ENCODE measurements at places on chromosomes 5 and 9. TPM values are rescaled to one million over a fixed set of nuclear protein-coding genes. Genes with fewer than 3 reads are reported as not detected.

Gene GABRA6
- not detected for polyA plus RNA-seq

Gene RASA1
- polyA plus RNA-seq = 8.0 TPM

Gene KIF4B
- polyA plus RNA-seq = not detected

Gene NKD2
- polyA plus RNA-seq = not detected

Gene EQTN
- not detected for polyA plus RNA-seq

Gene TCOF1
- polyA plus RNA-seq = 5.6 TPM

Gene SNCAIP
- polyA plus RNA-seq = not detected

DNA sequence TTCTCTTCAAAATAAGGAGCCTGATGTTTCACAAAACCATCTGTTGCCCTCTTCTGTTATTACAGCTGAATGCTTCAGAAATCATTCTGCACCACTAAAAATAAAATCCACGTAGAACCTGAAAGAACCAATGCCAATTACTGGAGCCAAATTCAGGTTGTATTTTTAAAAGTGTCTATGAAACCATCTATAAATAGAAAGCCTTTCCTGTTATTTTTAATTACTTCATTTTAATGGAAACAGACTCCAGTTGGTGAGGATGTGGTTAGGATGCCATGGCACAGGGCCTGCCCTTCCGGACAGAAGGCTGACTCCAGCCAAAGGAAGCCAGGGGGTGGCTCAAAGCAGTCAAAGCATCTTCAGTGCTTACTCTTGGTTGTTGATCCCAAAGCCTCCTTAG, 119.8 kb downstream of the TENT4A start:
- peak; percentile 68 for DNase-seq

GRCh38 chr5:168935183-168935582, 356.0 kb upstream of the PANK3 start:
- no peak for DNase-seq

GRCh38 chr9:106228861-106229260, 534.5 kb downstream of the TMEM38B start:
- no peak for DNase-seq

DNA sequence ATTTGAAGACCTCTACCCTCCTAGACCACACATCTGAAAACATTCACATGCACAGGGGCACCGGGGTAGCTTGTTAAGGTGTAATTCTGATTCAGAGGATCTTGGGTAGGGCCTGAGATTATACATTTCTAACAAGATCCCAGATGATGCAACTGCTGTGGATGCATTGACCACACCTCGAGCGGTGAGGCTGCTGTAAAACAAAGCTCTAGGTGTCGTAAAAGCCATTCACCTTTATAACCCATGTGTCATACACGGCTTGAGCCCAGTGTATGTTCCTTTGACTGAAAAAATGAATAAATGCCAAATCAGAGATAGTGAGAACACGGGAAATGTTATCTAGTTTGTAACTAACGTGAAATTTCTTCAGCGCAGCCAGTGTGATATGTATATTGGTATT, 1578.2 kb upstream of the WWC1 start:
- DNase-seq = no peak

- no peak for DNase-seq
These were observed 194.8 kb upstream of the SLC30A5 start for GRCh38 chr5:68898951-68899471.

DNA sequence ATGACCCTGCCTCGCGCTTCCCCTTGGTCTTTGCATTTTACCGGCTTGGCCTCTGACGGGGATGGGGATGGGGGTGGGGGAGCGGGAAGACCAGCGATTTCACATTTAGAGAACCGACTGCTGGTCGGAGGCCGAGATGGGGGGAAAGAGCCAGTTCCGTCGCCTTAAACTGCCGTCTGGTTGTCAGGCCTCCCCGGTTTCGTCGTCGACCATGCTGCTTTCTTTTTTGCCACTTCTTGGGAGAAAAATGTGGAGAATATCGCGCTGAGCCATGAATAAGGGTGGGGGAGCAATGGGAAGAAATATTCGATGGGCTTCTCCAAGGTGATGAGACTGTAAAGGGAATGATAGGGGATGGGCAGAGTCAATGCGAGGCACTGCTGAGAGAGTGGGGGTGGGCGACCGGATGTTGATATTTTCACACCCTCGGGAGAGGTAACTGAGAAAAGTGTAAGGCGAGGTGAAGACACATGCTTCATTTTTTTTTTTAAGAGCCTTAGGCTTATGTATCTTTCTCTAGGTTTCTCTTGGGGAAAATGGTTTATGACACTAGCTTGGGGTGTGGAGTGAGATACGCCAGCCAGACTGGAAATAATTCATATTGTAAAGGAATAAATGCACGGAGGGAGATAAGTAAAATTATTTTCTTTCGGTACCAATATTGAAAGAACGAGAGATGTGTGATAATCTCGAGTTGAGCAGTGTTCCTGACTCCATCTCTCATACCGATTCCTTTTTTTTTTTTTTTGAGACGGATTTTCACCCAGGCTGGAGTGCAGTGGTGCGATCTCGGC, 1.1 kb downstream of the KIF2A start:
- peak; percentile 64 for DNase-seq

GRCh38 chr5:133041910-133042309, 9.9 kb upstream of the HSPA4 start:
- no peak for DNase-seq

DNA sequence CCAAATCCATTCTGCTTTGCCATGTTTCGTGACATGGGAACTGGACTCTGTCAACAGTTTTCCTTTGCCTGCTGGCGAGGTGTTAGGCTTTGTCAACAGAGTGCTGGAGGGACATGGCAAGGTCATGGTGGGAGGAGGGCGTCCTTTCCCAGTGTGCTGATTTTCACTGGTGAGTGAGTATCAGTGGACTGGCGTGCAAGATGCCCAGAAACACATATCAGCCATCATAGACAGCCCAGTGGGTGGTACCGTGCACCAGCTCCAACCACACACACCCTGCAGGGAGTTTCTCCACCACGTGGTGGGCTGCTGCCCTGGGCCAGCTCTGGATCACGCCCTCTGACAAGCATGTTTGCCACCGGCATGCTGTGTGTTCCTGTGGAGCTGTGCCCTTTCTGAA, 50.0 kb upstream of the ABL1 start:
- DNase-seq = no peak

DNA sequence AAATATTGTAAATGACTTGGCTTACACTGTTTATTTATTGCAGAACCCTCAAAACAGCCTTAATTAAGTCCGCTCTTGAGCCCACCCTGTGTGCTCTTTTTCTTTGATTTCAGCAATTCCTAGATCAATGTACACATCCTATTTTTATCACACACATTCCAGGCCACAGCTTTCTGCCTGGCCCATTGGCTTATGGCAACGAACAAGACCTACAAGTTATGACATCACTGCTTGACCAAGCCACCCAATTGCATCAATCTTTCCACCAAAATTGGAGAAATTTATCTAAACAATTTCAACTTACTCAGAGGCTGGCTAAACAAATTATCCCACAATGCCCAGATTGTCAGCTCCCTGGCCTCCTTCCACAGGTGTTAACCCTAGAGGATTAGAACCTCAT, 158.4 kb downstream of the CPLANE1 start:
- no peak for DNase-seq

DNA sequence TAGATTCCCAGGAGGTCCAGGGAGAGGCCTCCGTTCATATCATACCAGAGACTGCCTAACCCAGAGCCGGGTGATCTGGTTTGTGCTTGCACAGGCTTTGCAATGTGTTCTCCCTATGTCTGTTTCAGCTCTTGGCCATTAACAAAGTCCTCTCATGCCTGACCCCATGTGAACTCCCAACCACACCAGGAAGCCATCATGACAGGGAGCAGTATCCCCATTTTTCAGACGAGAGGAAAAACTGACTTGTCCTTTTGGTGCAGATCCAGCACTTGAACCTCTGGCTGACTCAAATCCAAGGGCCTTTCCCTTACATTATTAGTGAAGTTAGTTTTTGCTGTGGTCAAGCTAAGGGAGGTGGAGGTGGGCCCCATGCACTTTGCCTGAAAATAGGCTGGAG, 58.4 kb downstream of the TEX10 start:
- no peak for DNase-seq

- no peak for DNase-seq
These were observed 81.2 kb downstream of the ROR2 start for GRCh38 chr9:91868732-91869391.

DNA sequence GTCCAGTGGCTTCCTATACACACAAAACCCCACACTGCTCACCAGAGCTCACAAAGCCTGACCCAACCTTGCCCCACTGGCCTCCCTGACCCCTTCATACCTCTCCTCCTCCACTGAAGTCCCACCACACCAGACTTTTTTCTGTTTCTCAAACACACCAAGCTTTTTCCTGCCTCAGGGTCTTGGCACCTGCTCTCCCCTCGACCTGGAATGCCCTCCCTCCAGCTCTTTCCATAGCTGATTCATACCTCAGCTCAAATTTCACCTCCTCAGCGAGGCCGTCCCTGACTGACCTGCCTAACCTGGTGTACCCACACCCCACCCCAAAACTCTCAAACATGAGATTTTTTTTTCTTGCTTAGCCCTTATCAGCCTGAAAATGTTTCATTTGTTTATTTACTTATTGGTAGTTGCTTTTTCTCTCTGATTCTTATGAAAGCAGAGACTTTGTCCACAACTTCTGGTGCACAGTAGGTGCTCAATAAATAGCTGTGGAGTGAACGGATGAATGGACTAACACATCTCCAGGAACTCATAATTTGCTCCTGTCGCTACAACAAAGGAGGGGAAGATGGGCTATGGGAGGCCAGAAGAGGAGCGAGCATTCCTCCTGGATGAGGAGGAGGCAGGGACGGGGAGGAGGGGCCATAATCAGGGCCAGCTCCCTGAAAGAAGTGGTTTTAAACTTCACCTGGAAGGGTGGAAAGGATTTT, 84.3 kb downstream of the SH3TC2 start:
- DNase-seq = no peak

- DNase-seq = no peak
These were observed 18.8 kb upstream of the HSD17B3 start for GRCh38 chr9:96320749-96321280.

DNA sequence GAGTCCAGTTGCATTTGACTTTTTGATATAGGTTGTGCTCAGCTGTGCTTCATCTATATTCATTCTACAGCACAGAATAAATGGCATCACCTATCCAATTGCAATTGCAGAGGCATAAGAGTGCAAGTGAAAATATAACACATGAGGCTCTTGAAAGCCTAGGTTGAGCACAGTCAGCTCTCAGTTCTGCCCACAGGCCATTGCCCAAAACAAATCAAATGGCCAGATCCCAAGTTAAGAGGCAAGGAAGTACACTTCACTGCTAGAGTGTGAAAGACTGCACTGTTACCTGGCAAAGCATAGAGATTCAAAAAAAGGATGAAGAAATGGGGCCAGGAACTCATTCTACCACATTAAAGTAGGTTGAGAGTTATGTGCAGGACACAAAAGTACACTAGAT, 305.5 kb upstream of the SEMA6A start:
- DNase-seq = no peak

DNA sequence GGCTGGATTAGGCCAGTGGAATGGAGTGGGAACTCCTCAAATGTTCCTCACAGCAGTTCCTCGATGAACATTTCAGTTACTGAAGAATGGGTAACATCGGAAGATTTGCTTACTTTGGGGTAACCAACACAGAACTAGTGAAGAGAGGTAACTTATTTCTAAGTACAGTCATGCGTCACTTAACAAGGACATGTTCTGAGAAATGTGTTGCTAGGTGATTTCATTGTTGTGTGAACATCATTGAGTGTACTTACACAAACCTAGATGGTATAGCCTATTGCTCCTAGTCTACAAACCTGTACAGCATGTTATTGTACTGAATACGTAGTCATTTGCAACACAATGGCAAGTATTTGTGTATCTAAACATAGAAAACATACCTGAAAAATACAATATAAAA, 228.3 kb downstream of the MAST4 start:
- DNase-seq = peak; percentile 82

GRCh38 chr9:90099262-90099963, 494.6 kb downstream of the GADD45G start:
- no peak for DNase-seq

DNA sequence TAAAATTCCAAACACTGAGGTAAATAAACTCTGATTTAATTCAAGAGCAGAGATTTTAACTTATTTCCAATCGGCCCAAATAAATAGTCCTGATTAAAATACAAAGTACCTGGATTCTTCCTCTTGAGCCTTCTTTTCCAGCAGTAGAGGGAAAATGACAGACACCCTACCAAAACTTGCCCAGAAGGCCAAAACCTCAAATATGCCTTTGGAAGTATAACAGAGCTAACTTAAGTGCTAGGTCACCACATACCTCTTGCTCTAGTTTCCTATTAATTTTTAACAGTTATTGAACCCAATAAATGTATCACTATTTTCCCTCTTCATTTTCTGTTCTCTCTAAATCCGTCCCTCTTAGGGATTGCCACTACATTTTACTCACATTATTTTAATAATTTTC, 1.4 kb downstream of the BAAT start:
- no peak for DNase-seq

DNA sequence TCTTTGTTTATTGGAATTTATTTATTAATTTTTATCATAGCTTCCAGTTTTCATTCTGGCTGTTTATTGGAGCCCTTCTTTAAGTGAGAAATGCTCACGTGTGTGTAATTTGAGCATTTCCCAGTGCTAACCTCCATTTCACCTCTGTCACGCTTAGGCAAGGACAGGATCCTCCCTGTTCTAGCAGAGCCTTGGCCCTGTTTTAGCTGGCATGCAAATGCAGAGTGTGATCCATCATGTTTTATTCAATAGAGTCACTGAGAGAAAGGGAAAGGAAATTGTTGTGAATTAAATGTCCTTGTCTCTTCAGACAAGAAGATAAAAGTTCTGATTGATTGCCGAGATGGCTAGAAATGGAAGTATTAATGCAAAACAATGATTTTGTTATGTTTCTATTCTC, 137.3 kb upstream of the ACO1 start:
- DNase-seq = no peak

GRCh38 chr9:35656831-35657545, 831 bp downstream of the RMRP start:
- no peak for DNase-seq

GRCh38 chr5:95989283-95990048, 27.8 kb upstream of the ELL2 start:
- DNase-seq = no peak

- peak; percentile 17 for DNase-seq
These were observed 38.4 kb downstream of the RASGRF2 start for GRCh38 chr5:80998590-80998979.

DNA sequence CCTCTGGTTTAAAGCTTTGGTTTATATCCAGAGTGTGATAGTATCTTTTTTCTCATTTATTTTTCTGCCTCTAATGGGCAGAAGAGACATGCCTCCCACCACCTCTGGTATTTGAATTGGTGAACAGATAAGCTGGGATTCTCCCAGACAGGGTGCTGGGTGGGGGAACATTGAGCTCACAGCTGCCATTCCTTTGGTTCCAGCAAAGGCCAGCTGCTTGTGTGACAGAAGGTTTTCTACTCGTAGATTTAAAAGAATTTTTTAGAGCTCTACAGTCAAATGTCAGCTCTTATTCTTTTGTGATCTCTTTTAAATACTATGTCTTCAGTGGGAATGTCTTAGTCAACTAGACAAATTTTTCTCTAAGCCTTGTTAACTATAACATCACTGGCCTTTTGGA, 54.7 kb upstream of the ADAMTS16 start:
- DNase-seq = no peak

DNA sequence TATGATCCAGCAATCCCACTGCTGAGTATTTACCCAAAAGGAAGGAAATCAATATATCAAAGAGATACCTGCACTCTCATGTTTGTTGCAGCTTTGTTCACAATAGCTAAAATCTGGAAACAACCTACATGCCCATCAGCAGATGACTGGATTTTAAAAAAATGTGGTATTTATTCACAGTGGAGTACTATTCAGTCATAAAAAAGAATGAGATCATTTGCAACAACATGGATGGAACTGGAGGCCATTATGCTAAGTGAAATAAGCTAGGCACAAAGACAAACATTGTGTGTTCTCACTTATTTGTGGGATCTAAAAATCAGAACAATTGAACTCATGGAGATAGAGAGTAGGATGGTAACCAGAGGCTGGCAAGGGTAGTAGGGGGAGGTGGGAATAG, 33.1 kb downstream of the CYSTM1 start:
- DNase-seq = no peak
